ENCODE measurements at places on chromosomes 16 and 17.
A peak's percentile ranks its signal among the peaks of the same experiment; 100 is the strongest.

GRCh38 chr16:84423416-84423837, 55.1 kb downstream of the ATP2C2 start:
- DNase-seq = no peak
- H3K4me1 ChIP-seq = no peaks in the 10 kb centered on the region
- no peak overlapping the region for H3K27ac ChIP-seq
- no peaks in the 10 kb centered on the region for H3K27me3 ChIP-seq
- H3K4me3 ChIP-seq = no peak overlapping the region

DNA sequence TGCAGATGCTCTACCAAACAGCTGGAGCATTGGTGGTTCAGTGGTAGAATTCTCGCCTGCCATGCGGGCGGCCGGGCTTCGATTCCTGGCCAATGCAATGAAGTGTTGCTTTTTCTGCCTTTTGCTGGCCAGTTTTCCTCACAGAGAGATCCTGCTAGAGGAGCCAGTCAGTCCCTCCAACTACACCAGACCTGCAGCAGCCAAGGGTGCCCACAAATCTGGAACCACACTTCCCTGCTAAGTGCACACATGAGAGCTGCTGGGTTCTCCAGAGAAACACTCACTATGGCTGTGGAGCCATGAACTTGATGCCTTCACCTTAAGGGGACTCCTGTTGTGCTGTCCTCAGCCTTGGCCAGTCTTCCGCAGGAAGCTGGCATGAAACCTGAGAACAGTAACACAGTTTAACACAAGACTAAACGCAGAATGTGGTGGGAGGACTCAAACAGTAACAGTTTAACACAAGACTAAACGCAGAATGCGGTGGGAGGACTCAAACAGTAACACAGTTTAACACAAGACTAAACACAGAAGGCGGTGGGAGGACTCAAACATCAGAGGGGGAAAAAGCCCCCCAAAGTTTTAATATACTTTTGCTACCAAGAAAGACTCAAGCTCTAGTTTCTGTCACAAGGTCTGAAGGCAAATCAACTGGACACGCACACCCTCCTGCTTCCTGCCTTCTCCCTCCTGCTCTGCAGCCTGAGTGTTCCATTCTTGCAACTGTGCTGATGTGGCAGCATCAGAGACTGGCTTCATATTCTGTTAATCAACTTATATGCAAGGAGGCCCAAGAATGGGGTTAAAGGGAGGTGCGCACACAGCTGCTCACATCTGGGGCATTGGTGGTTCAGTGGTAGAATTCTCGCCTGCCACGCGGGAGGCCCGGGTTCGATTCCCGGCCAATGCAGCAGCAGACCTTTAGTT, 12.0 kb downstream of the VAC14 start:
- H3K4me1 ChIP-seq = peaks cover 9% of the 10 kb centered on the region
- DNase-seq = no peak
- H3K27me3 ChIP-seq = no peaks in the 10 kb centered on the region
- no peak overlapping the region for H3K4me3 ChIP-seq
- H3K27ac ChIP-seq = no peak overlapping the region

GRCh38 chr16:53266156-53266555, 168.1 kb upstream of the RBL2 start:
- H3K4me1 ChIP-seq = no peaks in the 10 kb centered on the region
- no peak overlapping the region for H3K4me3 ChIP-seq
- no peak overlapping the region for H3K27ac ChIP-seq
- peaks cover 9% of the 10 kb centered on the region for H3K36me3 ChIP-seq

GRCh38 chr17:4160294-4160859, 17.4 kb downstream of the CYB5D2 start:
- H3K27ac ChIP-seq = no peak overlapping the region
- H3K27me3 ChIP-seq = no peaks in the 10 kb centered on the region
- H3K4me1 ChIP-seq = no peaks in the 10 kb centered on the region

- no peaks in the 10 kb centered on the region for H3K27me3 ChIP-seq
- peaks cover 23% of the 10 kb centered on the region for H3K36me3 ChIP-seq
These were observed 56.7 kb upstream of the C17orf78 start for GRCh38 chr17:37318931-37319594.

GRCh38 chr16:75578212-75578611, 12.0 kb downstream of the GABARAPL2 start:
- H3K27ac ChIP-seq = peak overlapping the region; percentile 36
- peaks cover 18% of the 10 kb centered on the region for H3K4me1 ChIP-seq
- H3K36me3 ChIP-seq = peaks cover 9% of the 10 kb centered on the region
- H3K4me3 ChIP-seq = no peak overlapping the region
- no peak for DNase-seq
- no peaks in the 10 kb centered on the region for H3K27me3 ChIP-seq

GRCh38 chr17:12537436-12537835, 128.3 kb upstream of the MYOCD start:
- H3K4me1 ChIP-seq = no peaks in the 10 kb centered on the region
- no peaks in the 10 kb centered on the region for H3K27me3 ChIP-seq
- H3K4me3 ChIP-seq = no peak overlapping the region
- H3K36me3 ChIP-seq = no peaks in the 10 kb centered on the region

DNA sequence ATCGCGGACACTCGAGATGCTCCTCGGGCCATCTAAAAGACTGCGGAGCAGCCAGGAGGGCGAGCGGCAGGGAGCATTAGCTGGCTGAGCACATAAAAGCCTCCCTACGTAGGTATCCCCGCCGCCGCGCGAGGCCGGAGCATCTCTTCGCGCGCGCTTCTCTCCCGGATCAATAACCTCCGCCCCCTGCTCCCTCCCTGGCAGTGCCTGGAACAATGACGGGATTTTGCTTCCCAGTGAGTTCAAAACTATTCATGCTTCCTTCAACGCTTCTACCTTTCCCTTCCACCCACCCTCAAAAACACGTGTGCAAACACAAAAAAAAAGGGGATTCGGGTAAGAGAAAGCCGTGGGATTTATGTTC, 984 bp downstream of the CENPV start:
- H3K27me3 ChIP-seq = no peaks in the 10 kb centered on the region
- DNase-seq = peak; percentile 58
- H3K36me3 ChIP-seq = peaks cover 10% of the 10 kb centered on the region
- H3K27ac ChIP-seq = peak overlapping the region; percentile 32

- H3K27ac ChIP-seq = peak overlapping the region; percentile 98
- peaks cover 11% of the 10 kb centered on the region for H3K36me3 ChIP-seq
- H3K4me1 ChIP-seq = peaks cover 49% of the 10 kb centered on the region
- peaks cover 6% of the 10 kb centered on the region for H3K27me3 ChIP-seq
- DNase-seq = peak; percentile 38
These were observed 400 bp downstream of the HCFC1R1 start for GRCh38 chr16:3023415-3023668.

GRCh38 chr16:79042886-79043285, 557.7 kb downstream of the MAF start:
- H3K36me3 ChIP-seq = no peaks in the 10 kb centered on the region
- no peak overlapping the region for H3K27ac ChIP-seq
- H3K27me3 ChIP-seq = no peaks in the 10 kb centered on the region

DNA sequence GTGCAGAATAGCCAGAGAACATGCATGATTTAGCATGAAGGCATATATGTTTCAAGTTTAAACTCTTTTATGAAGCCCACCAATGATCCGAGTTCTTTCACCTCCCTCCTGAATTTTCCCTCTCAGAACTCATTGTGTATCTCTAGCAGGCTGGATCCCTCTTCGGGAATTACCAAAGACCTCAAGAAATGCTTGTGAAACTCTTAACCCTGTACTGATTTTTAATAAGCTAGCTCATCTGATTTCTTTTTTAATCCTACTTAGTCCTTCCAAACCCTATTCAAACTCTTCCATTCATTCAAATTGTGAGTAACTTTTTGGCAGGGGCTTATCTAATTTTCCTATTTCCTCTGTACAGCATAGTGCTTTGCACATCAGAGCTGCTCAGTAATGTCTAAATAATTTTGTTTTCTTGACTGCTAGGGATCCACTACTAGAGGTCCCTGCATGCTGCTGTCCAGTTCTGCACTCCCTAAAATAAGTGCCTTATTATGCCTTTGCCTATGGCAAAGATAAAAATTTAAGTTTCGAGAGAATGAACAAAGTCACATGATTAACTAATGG, 723.8 kb downstream of the CDH11 start:
- no peak overlapping the region for H3K27ac ChIP-seq
- H3K27me3 ChIP-seq = no peaks in the 10 kb centered on the region
- no peaks in the 10 kb centered on the region for H3K4me1 ChIP-seq
- H3K36me3 ChIP-seq = no peaks in the 10 kb centered on the region
- no peak for DNase-seq

Data from activated naive CD4-positive, alpha-beta T cell treated with anti-CD3 and anti-CD28 coated beads for 36 hours (primary cell).